Activated T-cell treated with anti-CD3 and anti-CD28 coated beads, Interleukin-2, amount 50 U/mL, for 72 hours (primary cell): ENCODE measurements at places on chromosomes 5 and 9.

- no peak for DNase-seq
Observed at GRCh38 chr9:110351009-110351467, 13.4 kb upstream of the TXNDC8 start.

DNA sequence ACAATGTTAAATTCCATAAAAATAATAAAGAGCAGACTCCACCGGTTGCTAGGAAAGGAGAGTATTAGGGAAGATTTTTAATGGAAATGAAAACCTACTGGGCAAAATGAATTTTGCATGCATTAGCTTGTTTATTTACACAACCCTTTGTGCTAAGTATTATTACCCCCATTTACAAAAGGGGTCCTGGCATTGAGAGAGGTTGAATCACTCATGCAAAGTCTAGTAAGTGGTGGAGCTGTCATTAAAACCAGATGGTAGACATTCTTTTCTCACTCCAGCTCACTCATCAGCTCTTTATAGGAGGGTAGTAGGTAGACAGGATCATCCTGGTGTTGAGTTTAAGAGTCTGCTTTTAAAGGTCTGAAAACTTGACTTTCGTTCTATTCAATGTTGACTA lies 395.1 kb downstream of the PLK2 start:
- no peak for DNase-seq

DNA sequence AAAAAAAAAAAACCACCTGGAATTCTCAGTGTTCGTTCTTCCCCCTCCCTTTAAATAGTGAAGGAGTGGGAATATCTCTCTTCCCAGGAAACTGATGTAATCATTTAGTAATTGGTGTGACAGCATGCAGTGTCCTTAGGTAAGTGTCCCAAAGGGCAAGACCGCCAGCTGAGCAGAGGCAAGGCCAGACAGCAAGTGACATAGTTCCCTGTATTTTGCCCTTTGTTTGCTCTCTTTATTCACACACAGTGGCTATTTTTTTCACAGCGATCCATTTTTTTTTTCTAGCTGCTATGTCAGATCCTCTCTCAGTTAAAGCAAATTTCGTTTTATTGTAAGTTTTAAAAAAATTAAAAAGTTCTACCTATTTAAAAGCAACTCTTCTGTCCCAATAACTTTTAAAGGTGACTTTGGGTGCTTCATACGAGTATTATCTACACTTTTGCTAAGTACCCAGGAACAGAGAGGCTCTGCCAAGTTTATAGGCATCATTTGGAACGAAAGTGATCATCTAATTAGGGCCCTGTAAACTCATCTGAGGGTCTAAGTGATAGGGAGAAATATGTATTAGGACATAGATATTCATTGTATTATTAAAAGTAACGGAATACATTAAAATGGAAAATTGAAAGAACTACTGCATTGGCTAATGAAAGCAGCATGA lies 98.2 kb upstream of the ALDH1A1 start:
- DNase-seq, result no peak

GRCh38 chr5:148733601-148734438 lies 79.5 kb upstream of the HTR4 start:
- peak; percentile 74 for DNase-seq

- peak; percentile 25 for DNase-seq
Observed at GRCh38 chr9:114484215-114484853, 20.9 kb downstream of the WHRN start.

GRCh38 chr5:95901676-95902627 lies 59.7 kb downstream of the ELL2 start:
- DNase-seq, result no peak

DNA sequence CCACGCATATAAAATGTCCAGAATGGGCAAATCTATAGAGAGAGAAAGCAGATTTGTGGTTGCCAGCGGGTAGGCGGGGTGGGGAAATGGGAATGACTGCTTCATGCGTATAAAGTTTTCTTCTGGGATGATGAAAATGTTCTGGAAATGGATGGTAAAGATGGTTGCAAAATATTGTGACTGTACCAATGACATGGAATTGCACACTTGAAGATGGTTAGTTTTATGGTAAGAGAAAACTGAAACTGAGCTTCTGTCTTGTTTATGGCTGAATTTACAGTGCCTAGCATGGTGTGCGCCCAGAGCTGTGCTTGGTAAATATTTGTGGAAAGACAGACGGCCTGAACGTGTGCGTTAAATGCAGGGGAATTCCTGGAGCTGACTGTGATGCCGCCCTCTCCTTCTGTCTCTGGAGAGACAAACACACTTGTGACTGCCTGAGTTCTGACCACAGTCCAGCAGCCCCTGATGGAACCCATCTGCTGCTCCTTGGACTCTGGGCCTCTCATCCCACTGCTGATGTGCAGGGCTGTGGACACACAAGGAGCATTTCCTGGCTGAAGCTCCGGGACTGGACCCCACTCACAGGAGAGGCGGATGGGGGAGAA lies 8.6 kb upstream of the PTGES start:
- DNase-seq, result no peak

DNA sequence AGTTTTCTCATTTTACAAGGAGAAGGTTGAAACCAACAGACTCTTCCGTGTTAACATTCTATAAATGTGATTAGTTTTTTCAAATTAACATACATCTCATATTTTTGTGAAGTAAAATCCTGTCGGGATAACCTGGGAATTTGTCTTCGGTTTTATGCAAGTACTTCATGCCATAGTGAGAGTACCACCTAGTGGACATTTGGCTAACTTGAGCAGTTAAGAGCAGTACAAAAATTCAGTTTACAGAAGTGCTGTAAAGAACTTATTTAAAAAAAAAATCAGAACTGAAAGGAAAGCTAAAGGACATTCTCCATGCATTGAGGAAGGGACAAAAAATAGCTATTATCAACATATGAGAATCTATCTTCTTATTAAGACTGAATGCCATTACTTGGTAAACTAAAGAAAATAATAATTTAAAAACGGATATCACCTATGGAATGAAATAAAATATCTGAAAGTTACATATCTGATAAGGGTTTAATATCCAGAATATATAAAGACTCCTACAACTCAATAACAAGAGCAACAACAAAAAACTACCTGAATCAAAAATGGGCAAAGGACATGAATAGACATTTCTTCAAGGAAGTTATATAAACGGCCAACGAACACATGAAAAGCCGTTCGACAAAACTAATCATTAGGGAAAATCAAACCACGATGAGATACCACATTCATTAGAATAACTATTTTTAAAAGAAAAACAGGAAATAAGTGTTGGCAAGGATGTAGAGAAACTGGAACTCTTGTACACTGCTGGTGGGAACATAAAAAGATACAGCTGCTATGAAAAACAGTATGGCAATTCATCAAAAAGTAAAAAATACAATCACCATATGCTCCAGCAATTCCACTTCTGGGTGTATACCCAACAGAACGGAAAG lies 117.0 kb upstream of the GNA14 start:
- no peak for DNase-seq

DNA sequence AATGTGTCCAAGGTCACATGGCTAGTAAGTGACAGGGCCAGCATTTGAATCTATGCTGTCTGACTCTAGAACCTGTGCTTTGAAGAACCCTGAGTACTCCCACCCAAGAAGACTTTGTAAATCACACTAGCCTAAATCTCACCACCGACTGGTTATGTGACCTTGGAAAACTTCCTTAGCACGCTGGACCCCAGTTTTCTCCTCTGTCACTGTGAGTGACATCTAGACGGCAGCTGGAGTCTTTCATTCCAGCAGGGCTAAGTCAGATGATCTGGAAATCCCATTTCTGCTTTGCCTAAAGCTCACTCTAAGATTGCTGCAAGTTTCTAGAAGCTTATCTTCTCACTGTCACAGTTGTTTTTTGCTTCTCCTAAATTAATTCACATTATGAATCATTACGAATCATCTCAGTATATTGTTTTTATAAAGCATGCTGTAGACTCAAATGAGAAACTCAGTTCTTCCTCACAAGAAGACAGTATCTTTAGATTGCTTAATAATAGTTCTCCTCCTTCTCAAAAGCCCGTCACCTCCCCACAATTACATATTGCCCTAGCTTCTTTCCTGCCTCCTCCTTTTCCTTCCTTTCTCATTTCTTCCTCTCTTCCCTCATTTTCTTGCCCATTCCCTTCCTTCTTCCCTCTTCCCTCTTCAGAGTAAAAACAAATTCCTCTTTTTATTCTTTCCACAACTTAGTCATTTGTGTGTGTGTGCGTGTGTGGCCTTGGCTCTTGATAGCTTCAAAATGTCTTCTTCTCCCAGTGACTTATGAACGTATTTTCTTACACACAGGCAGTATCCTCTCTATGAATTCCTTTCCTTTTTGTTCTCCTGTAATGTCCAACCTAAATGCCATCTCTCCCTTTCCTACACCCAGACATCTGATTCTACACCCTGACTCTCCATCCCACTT lies 16.8 kb downstream of the ALDOB start:
- no peak for DNase-seq

DNA sequence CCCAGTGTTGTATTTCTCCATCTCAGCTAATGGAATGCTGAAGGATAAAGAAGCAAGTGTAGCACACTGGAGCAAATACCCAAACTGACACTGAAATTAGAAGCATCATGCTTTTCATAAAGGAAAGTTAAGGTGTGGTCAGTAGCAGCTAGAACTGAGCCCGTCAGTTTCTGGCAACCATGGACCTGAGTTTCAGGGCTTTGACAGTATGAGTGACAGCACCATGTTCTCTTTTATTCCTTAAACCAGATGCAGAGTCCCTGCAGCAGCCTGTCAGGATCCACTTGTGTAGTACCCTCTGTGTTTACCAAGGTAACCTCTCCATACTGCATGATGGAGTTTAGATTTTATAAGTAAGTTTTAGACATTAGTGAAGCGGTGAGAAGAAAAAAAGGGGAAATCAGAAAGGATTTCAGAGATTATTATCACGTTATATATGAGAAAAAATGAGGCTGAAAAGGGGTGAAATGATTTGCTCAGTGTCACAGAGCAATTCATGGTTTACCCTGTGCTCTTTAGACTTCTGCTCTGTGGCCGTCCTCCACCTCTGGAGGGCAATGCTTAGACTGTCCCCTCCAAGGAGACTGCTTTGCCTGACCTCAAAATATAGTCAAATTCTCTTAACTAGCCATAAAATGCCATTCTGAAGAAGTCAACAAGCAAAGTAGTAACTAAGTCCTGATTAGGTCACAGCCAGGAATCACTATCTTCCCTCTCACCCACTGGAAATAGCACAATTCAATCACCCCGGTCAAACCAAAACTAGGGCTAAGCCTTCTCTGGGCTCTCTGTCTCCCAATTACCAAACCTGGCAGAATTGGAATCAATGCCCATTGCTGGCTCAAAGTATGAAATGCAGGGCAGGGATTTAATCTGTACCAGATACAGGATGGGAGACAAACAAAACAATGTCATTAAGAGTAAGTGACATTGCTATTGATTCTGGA lies 10.5 kb upstream of the MYOT start:
- DNase-seq, result no peak

DNA sequence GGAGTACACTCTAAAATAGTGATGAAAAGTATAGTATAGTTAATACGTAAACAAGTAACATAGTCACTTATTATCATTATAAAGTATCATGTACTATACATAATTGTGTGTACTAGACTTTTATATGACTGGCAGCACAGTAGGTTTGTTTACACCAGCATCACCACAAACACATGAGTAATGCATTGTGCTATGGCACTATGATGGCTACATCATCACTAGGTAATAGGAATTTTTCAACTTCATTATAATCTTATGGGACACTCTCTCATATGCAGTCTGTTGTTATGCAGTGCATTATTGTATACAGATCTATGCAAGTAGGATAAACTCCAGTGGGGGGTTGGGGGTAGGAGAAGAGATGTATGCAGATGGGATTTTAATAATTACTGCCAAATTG lies 52.7 kb upstream of the ELL2 start:
- no peak for DNase-seq

GRCh38 chr9:710951-711745 lies 130.3 kb upstream of the DMRT1 start:
- DNase-seq, result no peak
